ENCODE measurements at places on chromosomes 5 and 9. TPM values are rescaled to one million over a fixed set of nuclear protein-coding genes. Genes with fewer than 3 reads are reported as not detected.

The RFX3 gene
- 10.1 TPM for total RNA-seq

The SLC6A18 gene
- total RNA-seq: not detected

The PCDHGB2 gene
- 0.38 TPM for total RNA-seq

DNA sequence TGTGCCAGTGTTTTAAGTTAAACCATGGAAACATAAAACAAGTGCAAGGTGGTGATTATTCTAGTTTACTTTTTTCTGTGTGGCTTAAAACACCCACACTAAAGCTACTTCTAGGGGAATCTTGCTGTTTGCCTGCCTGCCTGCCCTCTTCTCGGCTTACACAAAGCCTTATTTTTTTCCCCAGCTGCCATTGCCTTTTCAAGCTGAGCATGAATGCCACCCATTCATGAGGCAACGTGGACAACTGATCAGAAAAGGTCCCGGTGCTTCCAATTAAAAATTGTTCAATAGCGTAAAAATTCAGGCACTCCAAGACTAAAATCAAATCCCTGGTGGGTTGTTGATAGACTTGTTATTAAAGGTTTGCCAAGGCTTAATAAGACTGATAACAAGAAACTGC is 401.4 kb downstream of the TMEM161B start:
- DNase-seq: no peak
- H3K4me1 ChIP-seq: no peaks in the 10 kb centered on the region
- H3K4me3 ChIP-seq: no peak overlapping the region
- no peaks in the 10 kb centered on the region for H3K36me3 ChIP-seq

Measured in Calu3 (cell line).